Stimulated activated CD8-positive, alpha-beta memory T cell treated with anti-CD3 and anti-CD28 coated beads, Interleukin-15, amount 100 ng/mL, for 4 hours (primary cell): ENCODE measurements at places on chromosomes 7 and 10.

- no peak for DNase-seq
These were observed 128.1 kb downstream of the ZNF438 start for GRCh38 chr10:30903397-30904138.

DNA sequence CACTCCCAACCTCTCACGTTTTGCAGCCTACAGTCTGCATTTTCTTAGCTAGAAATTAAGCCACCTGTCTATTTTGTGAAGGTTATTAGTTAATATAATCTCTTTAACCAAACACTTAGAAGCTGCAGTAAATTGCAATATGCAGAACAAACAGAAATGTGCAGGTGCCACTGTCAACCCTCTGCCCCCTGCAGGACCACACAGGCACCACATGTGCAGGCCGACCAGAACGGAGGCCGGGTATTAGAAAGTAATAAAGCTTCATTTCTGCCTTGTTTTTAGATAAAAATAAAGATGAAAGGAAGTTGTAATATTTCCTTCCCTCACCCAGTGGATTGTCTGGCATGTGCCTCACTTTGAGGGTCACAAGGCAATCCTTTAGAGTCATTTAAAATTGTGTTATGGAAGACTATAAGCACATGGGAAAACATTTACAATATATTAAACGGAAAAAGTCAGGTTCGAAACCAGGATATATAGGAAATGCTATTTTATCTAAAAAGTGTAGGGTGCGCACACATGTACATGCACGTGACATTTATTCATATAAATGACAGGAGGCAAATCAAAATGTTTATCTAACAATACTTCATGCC lies 158.2 kb downstream of the ARHGAP12 start:
- DNase-seq = no peak

GRCh38 chr10:30637881-30638467 lies 8.4 kb upstream of the LYZL2 start:
- DNase-seq = no peak

DNA sequence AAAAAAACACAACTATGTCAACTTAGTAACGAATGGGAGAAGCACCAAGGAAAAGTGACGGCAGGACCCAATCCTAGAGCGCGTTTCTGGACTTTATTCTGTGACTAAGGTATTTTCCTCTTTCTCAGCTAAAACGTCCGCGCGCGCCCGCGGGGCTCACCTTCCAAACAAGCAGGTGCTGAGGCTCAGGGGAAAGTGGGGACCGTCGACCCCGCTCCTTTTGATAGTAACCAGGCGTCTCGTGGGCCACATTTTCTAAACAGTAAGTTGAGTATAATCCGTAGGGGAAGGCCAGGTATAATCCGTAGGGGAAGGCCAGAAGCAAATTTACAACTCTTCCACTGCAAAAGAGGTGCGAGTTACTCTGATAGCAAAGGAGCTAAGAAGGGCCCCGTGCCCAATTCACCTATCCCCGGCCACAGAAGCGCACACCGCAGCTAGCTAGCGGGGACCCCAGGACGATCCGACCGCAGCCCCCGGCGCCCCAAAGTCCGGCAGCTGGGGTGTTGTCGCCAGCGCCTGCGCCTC lies 743 bp downstream of the MKI67 start:
- DNase-seq = no peak

DNA sequence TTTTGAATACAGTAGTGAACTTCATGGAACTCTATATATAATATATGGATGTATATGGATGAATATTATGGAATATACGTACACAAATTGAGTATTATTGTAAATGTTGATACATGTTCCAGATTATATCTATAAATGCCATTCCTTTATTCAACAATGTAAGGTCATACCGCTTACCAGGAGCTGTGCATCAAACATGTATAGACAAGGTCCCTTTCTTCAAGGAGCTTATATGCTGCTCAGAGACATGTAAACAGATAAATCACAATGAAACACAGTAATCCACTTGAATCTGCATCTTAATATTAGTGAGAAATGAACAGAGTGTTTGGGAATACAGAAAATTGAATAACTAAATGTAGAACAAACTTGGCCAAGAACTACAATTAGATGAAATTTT lies 898 bp upstream of the SEM1 start:
- no peak for DNase-seq

DNA sequence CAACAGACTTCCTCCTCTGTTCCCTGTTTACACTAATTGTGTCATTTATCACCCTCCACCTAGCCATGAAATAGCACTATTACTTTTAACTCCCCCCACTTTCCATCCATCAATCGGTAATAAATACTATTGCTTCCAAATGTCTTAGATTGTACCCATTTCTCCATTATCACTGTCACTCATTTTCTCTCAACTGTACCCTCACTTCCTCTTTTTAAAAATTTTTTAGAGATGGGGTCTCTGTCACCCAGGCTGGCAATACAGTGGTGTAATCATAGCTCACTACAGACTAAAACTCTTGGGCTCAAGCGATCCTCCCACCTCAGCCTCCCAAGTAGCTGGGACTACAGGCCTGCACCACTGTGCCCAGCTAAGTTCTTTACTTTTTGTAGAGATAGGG lies 123.5 kb upstream of the EGR2 start:
- no peak for DNase-seq

- no peak for DNase-seq
These were observed 207.1 kb upstream of the ADCY1 start for GRCh38 chr7:45367026-45367425.

DNA sequence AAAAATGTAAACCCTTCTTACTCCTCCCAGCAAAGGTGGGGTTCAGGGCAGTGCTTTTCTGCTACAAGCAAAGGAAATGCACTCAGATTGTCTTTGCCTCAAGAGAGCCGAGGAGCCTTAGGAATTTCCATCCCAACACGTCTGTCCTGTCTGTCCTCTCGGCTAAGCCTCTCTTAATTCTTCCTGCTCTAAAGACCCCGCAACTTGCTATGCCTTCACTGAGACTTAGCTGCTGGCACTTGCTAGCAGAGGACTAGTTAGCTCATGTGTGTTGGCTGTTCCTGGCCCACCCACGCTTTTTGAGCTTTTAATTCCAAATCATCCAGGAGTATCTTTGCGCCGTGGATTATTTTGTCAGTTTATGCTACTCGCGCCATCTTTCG lies 481 bp upstream of the NPM3 start:
- DNase-seq = no peak

DNA sequence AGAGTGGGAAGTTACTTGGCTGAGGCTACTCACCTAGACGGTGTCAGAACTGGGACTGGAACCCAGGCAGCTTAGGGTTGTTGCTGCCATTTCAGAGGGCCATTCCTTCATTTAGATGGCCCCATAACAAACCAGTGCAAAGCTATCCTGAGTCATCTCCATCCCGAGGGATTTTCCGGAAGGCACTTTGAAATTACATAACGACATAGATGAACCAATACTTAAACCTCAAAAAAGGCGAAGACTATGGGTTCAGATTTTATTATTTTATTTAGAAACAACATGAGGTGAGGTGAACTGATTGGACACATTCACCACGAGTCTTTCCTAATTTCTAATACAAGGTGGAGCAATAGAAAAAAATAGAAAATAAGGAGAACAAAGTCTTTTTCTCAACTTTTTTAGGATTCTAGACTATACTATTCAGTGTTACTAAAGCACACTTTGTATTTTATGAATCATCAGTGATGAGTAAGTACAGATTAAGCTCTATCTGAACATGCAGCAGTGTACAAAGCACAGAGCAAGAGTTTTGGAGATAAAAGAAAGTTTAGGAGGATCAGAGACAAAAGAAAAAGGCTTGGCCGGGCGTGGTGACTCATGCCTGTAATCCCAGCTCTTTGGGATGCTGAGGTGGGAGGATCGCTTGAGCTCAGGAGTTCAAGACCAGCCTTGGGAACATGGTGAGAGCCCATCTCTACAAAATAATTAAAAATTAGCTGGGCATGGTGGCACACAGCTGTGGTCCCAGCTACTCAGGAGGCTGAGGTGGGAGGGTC lies 79.5 kb upstream of the SVIL start:
- no peak for DNase-seq

DNA sequence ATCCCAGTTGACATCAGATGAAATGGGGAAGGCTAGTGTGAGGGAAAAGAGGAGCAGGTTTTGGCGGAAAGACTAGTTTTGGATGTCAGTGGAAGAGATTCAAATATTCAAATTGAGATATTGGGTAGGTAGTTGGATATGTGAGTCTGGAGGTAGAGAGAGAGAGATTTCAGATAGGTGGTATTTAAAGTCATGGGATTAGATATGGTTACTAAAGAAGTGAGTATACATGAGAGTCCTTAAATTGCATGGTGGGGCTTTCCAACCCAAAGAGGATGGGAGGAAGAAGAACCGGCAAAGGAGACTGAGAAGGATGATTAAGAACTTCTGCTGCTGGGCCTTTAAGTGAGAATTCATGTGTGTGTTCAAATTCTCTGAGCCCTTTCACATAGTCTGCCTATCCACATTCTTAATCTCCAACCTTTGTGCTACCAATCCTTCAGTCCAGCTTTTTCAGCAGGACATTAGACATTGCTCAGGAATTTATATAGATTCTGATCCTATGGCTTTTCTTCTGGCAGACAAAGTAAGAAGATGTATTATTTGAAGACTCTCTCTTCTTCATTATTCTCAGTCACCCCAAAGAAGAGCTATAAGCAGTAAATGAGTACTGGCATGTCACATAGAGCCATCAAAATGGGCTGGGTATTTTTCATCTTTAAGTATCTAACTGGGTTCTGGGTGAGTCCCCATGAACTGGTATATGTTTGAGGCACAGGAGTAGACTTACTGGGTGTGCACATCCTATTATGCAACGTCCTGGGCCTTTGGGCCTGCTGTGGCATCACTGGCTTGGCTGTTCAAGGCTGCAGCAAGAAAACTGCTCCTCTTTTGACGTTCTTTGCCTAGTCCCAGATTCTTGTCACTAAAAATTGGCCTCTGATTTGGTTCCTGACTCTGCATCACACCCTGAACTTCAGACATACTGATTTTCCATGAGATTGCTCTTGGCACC lies 33.6 kb downstream of the ST7 start:
- DNase-seq = no peak

GRCh38 chr10:101446071-101446470 lies 92.1 kb downstream of the BTRC start:
- DNase-seq = no peak

GRCh38 chr7:128986609-128987008 lies 48.9 kb downstream of the IRF5 start:
- DNase-seq = no peak

DNA sequence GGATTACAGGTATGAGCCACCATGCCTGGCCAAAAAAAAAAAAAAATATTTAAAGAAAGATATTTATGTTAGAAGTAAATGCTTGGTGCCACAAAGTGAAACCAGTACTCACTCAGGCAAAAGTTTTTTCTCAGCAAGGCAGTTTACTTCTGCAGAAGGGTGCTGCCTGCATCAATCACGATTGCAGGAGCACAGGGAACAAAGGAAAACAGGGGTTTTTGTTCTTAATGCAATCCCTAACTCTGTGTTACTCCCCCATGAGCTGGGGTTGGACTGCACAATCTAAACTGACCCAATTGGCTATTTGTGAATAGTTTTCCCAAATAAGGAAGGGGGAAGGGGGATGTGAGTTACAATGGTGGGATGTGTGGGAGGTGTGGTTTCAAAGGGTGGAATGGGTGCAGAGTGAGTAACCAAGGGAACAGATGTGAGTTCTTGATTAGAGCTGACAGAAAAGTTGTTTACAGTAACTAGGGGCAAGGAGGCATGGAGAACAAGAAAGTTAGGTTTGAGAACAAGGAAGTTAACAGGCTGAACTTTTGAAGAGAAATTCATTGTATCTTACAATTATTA lies 255.4 kb downstream of the TYW1 start:
- DNase-seq = no peak

DNA sequence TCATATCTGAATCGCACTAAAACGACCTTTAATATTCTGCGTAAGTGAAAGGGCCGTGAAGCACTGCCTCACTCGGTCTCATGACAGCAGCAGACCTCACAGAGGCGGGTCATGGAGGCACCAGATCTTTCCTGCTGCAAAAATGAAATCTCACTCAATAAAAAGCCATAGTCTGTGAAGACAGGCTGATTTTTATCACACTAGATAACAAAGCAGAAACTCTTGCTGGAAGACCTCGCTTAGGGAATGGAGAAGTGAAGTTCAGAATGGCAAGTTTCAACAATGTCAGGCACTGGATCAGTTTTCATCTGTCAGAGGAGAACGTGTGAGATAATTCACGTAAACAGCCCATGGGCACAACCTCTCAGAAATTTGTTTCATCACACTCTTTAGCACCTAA lies 8.0 kb downstream of the SEPHS1 start:
- no peak for DNase-seq

- no peak for DNase-seq
These were observed 29.4 kb upstream of the UCMA start for GRCh38 chr10:13263591-13263990.

DNA sequence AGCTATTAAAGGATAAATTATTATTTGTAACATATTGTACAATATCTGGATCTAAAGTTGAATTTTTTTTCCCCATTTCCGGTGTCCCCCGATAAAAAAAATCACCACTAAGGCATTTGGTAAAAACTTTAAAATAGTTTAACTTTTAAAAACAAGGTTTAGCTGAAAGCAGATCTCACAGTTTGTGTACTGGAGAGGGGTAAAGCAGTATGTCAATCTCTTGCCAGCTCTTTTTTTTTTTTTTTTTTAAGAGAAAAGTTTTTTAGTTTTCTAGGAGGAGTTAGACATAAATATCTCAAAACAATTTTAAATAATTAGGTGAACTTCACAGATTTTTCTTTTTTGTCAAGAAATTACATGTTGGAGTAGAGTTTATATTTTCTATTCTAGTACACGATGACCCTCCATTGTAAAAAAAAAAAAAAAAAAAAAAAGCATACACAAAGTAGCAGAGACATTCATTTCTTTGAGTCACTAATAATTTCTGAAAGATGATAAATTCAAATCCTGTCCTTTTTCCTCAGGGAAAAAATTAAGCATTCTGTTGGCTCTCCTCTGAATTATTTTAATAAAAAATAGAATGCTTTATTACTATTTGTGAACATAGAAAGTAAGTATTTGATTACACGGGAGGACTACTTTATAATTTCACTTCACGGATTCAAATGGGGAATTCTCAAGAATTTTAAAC lies 1.9 kb upstream of the HBP1 start:
- DNase-seq = no peak

GRCh38 chr10:116787893-116788665 lies 45.7 kb upstream of the HSPA12A start:
- DNase-seq = peak; percentile 47

GRCh38 chr7:38002689-38003088 lies 82.2 kb downstream of the EPDR1 start:
- no peak for DNase-seq
